Glutamatergic neuron (in vitro differentiated cells): ENCODE measurements at places on chromosomes 12 and 14. TPM values are rescaled to one million over a fixed set of nuclear protein-coding genes. Genes with fewer than 3 reads are reported as not detected.

DEGS2 gene
- total RNA-seq, result 0.34 TPM

KRT85 gene
- total RNA-seq, result not detected

TAS2R30 gene
- total RNA-seq, result 5.1 TPM

KRT5 gene
- not detected for total RNA-seq

CD163 gene
- 20.6 TPM for total RNA-seq

ARHGEF25 gene
- 80.2 TPM for total RNA-seq

SCN8A gene
- 47.6 TPM for total RNA-seq

ZNF10 gene
- total RNA-seq, result 29.8 TPM

FAM177A1 gene
- total RNA-seq, result 72.7 TPM

SLC24A4 gene
- total RNA-seq, result 0.34 TPM

FAIM2 gene
- 3.5 TPM for total RNA-seq

FGF23 gene
- total RNA-seq, result not detected

CCDC197 gene
- total RNA-seq, result not detected

PPP1R36 gene
- 2.4 TPM for total RNA-seq

TAS2R8 gene
- total RNA-seq, result not detected

FAM90A1 gene
- total RNA-seq, result 0.54 TPM

ZNF641 gene
- total RNA-seq, result 21.7 TPM

SMAGP gene
- not detected for total RNA-seq

IAPP gene
- total RNA-seq, result not detected

PRPF40B gene
- 26.4 TPM for total RNA-seq

KRT82 gene
- total RNA-seq, result not detected

LRTM2 gene
- total RNA-seq, result 14.6 TPM

PMCH gene
- not detected for total RNA-seq

C12orf54 gene
- not detected for total RNA-seq

NPC2 gene
- total RNA-seq, result 17.6 TPM

FIGNL2 gene
- 107 TPM for total RNA-seq

POTEG gene
- total RNA-seq, result not detected

TAS2R31 gene
- 5.7 TPM for total RNA-seq
